Esophagus mucosa (tissue), 1 donor: ENCODE measurements at places on chromosomes 4 and X. TPM values are rescaled to one million over a fixed set of nuclear protein-coding genes. Genes with fewer than 3 reads are reported as not detected.

- ATAC-seq: no peak
These were observed 22.7 kb upstream of the HPGDS start for GRCh38 chr4:94365304-94365703.

Gene SLC10A6
- total RNA-seq: 21.2 TPM

- ATAC-seq: peak; percentile 67
These were observed 77.3 kb upstream of the NOCT start for GRCh38 chr4:138938366-138938690.

DNA sequence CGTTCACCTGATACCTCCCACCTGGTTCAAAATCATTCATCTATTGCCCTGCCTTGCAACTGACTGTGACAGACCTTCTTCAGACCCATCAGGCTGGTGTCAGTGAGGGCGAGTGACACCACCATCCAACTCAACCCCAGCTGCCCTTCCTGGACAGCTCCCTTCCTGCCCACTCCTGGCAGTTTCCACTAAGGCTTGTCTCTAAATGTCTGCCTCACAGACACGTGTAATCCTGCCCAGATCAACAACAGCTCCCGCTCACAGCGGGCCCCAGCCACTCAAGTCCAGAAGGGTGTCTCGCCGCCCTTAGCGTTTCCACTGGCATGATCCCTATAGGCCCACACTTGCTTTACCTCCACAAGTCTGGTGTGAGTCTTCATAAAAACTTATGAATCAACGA, 28.9 kb downstream of the ACSL1 start:
- ATAC-seq: no peak

DNA sequence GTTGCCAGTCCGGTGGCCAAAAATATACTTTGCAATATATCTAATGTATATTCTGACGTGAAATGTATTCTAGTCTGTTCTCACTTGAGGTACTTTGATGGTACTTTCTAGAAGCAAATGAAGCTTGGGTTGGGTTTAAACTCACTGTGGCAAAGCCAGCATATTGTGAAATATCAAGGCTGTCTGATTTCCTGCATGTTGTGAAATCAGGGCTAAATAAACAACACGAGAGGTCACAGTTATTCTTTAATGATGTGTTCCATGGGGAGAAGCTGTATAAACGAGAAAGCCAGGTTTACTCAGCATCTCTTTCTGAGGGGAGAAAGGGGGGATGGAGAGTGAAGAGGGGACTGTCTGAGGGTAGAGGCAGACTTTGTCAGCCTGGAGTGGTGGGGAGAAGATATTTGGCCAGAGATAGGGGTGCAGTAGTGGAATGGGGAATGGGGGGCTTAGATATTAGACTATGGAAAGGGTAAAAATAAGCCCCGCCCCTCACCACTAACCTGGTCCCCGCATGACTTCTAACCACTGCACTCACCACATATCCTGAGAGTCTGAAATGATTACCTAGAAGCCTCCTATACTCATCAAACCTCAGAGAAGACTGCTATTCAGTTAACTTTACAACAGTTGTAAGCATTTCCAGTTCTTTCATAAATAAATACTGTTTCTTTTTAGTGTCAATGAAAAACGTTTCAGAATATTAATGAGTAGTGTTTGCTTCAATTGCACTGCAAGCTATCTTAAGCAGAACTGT, 5.9 kb upstream of the SCARB2 start:
- peak; percentile 60 for ATAC-seq

DNA sequence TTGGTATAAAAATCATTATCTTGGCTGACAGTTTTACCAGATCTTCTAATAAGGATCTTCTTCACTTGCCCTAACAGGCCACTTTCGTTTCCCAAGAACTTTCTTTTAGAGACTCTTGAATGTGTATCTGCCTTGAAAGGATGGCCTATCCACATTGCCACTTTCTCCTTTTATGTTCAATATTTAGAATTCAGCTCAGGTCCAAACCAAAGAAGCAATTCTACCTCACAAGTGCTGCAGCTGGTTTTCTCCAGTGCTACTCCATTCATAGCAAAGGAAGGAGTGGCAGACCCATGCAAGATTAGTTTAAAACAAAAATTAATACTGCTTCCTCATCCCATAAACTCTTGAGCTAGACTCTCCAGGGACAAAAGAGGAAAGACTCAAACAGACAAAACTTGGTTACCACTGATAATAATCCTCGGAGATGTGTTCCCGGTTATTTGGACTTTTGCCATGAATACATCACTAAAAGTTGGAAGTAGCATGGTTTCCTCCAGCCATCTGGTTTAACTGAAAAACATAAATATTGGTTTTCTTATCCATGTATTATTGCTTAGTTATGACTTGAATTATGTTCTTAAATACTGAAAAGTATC, 401.8 kb downstream of the PABPC4L start:
- ATAC-seq: no peak

DNA sequence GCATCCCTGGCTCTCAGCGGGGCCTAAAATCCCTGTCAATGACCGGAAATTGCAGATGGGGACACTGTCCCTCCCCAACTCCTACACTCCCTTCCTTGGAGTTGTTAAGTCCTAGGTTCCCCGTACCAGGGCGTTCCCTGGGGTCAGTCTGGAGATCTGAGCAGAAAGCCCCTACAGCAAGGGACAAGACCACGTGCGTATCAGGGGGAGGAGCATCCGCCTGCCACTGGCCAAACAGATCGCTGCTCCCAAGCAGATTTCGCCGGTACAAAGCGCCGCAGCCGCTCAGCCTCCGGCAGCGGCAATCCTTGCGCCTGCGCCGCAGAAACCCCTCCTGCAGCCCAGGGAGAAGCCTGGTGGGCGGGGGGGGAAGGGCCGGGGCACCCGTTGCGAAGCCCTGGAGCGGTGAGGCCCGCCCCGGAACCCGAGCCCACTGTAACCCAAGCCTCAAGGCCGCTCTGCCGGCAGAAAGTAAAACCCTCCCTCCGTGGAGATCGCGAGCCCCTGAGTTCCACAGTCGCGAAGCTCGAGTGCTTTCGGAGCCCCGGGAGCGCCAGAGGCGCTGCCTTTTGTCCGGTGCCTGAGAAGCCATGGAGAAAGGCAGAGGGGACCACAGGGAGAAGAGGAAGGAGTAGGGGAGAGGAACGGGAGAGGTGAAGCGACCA, 2.7 kb downstream of the CRMP1 start:
- ATAC-seq: no peak

DNA sequence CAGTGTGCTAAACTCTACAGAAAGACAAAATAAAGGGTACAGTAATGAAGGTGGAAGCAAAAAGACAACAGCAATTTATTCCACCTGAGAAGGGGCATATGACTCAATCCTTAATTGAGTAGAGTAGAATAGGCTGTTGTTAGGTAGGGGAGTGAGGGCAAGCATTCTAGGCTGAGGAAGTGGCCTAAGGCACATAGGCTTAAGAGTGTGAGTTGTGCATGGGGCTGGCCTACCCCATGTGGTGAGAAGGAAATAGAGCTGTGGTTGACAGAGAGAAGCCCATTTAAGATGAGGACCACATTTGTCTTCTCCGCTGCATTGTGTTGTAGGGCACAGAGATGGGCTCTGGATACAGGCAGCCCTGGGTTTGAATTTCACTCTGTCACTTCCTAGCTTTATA, 3.4 kb upstream of the ZCCHC18 start:
- no peak for ATAC-seq

DNA sequence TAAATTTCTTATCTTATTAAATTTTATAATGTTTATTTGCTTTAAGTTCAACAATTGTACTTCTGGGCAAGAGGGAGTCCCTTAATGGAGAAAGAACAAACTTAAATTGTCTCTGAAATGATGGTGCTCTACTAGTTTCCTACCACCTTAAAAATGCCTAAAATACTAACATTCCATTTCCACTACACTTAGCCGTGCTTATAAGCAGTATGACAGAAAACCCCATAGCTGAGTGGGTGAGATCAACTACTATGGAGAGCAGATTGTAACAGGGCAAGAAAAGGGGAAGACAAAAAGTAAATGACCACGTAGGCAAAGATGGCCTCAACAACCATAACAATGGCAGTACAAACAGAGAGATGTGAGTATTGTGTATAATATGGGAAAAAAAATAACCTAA, 35.0 kb downstream of the RFC1 start:
- no peak for ATAC-seq

GRCh38 chr4:61553557-61554125, 353.5 kb downstream of the ADGRL3 start:
- no peak for ATAC-seq

GRCh38 chrX:10051866-10052480, 84.8 kb downstream of the CLDN34 start:
- peak; percentile 49 for ATAC-seq

DNA sequence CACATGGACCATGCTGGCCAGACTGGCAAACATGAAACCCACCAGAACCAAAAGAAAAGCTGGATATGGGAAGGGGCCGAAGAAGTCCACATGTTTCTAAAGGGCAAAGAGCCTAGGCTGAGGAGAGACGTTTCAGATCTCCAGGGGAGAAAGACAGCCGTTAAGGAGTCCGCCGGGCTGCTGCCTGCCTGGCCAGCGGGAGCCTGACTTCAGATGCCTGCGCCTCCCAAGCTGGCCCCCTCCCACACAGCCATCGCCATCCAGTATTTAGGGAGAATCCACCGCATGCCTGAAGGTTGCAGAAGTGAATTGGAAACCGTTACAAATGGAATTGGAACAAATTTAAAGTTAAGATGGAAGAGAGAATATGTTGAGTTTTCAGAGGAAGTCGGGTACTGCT, 2.9 kb downstream of the TBL1X start:
- ATAC-seq: no peak

- peak; percentile 19 for ATAC-seq
These were observed 675 bp downstream of the PRIMPOL start for GRCh38 chr4:184649971-184650855.

DNA sequence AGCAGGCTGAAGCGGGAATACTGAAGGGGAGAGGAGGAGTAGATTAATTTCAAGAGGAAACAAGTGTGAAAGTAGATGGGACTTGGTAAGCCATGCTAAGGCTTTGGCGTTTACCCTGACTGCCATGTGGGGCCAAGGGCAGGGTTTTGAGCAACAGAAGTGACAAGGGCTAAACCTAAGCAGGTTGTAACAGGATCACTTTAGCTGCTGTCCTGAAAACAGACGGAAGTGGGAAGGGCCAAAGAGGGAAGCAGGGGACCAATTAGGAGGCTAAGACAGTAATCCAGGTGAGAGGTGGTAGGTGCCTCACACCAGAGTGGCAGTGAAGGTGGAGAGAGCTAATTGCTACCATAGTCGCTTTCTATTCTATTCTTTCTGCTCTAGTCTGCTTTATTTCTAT, 166.5 kb downstream of the PJA1 start:
- peak; percentile 80 for ATAC-seq

Gene HS3ST1
- 18.7 TPM for total RNA-seq

GRCh38 chr4:67694662-67695061, 6.3 kb downstream of the UBA6 start:
- ATAC-seq: no peak

DNA sequence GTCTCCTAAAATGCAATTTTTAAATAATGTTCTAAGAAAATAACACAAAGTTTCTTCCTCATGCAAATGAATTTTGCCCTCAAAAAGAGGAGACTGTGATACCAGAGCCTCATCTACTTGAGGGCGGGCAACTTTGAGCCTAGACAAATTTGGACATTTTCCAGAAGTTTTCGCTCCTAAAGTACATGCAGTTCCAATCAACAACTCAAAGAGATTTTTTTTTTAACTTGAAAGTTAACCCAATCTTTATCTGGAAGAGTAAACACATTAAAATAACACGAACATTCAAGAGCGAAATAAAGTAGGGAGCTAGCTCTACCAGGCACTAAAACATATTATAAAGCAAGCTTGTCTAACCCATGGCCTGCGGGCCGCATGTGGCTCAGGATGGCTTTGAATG, 29.4 kb upstream of the FBXW7 start:
- ATAC-seq: no peak

Gene PCYT1B
- total RNA-seq: 0.64 TPM

DNA sequence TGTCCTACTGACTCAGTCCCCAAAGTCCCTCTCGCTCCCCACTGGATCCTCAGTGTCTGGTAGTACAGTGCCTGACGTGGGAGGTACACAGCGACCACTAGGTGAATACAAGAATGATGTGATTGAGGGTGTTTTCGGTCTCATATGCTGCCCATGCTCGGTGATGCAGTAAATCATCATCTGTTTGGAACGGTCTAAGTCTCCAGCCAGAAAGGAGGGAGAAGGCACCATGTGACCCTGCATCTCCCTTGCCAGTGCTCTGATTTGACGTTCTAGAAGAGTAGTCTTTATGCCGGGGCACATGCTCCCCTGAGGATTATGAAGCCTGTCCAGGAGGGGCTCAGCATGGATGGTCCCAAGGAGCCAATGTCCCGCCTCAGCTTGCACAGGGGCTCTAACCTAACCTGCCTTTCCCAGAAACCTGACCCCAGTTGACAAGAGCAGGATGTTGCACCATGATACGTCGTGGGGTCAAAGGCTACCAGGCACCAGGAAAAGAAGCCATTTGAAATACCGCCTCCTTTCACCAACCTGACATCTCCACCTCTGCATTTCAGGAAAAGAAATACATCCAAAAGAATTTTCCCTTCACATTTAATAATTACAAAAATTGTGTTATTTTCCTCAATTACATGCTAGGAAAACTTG, 13.8 kb upstream of the PLXNB3 start:
- ATAC-seq: no peak

DNA sequence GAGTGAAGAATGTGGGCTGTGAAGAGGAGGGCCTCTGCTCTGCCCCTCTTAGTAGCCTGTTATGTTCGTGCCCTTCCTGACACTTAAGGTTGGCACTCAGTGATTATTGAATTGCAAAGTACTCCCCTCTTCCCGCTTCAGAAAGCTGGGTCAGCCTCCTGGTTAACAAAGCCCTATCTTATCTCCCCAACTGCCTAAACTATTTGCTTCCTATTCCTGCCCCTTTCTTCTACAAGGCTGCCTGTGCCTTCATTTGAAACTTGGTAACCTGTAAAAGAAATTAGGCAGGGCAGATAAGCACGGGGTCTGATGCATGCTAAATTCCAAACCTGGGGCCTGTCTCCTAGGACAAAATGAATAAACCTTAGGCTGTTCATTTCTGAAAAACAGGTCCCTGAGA, 23.1 kb upstream of the TMEM150C start:
- ATAC-seq: no peak

DNA sequence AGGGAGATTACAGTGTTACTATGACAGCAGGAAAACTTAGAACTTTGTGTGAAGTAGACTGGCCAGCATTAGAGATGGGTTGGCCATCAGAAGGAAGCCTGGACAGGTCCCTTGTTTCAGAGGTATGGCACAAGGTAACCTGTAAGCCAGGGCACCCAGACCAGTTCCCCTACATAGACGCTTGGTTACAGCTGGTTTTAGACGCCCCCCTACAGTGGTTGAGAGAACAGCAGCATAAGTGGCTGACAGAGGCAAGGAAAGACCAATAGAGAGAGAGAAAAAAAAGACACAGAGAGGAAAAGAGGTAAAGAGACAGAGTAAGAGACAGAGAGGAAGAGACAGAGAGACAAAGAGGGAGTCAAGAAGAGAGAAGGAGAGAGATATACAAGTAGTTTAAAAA, 144.5 kb downstream of the GC start:
- no peak for ATAC-seq

GRCh38 chr4:82099928-82100579, 273.7 kb downstream of the HNRNPD start:
- ATAC-seq: no peak

DNA sequence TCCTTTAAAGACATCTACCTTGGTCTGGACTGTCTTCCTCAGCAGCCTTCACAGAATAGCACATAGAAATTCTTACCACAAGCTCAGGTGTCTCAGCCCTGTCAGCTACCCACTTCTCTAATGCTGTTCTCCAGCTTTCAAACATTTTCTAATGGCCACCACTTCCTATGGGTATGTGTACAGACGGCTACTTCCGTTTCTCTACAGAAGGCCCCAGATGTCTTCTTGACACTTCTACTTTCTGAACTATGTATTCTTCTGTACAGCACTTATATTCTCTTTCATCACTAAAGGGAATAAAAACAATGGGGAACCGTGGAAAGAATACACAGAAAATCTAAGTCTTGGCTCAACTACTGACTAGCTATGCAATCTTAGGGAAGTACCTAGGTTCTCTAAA, 13.3 kb downstream of the OPHN1 start:
- no peak for ATAC-seq
